Upper lobe of right lung (tissue), 1 donor: ENCODE measurements at places on chromosomes 2 and 18. TPM values are rescaled to one million over a fixed set of nuclear protein-coding genes. Genes with fewer than 3 reads are reported as not detected.

DNA sequence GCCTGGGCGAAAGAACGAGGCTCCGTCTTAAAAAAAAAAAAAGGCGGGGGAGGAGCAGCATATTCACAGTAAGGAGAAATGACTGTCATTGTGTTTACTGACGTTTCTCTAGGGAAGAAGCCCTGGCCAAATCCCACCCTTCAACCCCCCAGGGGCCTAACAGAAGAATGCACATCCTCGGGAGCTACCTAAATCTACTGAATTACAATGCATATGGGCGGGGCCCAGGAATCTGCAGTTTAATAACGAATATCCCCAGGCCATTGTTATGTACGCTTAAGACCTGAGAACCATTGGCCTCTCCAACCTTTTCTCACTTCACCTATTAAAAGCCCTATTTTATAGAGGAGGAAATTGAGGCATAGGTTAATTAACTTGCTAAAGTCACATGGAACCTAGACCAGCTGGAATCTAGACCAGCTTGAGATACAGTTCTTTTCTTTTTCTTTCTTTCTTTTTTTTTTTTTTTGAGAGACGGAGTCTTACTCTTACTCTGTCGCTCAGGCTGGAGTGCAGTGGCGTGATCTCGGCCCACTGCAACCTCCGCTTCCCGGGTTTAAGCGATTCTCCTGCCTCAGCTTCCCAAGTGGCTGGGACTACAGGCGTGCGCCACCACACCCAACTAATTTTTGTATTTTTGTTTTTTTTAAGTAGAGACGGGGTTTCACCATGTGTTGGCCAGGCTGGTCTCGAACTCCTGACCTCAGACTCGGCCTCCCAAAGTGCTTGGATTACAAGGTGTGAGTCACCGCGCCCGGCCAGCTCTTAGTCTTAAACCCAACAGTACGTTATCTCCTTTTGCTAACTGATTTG lies 708 bp upstream of the RIF1 start:
- no peaks in the 10 kb centered on the region for H3K27me3 ChIP-seq
- peaks cover 11% of the 10 kb centered on the region for H3K4me1 ChIP-seq
- no peak overlapping the region for H3K27ac ChIP-seq
- H3K4me3 ChIP-seq = no peak overlapping the region

- H3K4me3 ChIP-seq = no peak overlapping the region
- no peaks in the 10 kb centered on the region for H3K36me3 ChIP-seq
- H3K4me1 ChIP-seq = peaks cover 6% of the 10 kb centered on the region
- no peak for DNase-seq
Measured at GRCh38 chr18:47163241-47163640, 12.9 kb downstream of the IER3IP1 start.

Gene BOLL
- total RNA-seq = not detected

GRCh38 chr18:53606792-53607191 lies 617.7 kb downstream of the MBD2 start:
- H3K27ac ChIP-seq = no peak overlapping the region
- no peaks in the 10 kb centered on the region for H3K27me3 ChIP-seq
- no peaks in the 10 kb centered on the region for H3K4me1 ChIP-seq
- H3K4me3 ChIP-seq = no peak overlapping the region

- no peak for DNase-seq
- H3K27ac ChIP-seq = no peak overlapping the region
- H3K4me3 ChIP-seq = no peak overlapping the region
Measured at GRCh38 chr18:39037925-39038324, 1472.3 kb upstream of the CELF4 start.

Gene CAPN13
- 19.2 TPM for total RNA-seq

Gene SKOR2
- not detected for total RNA-seq

GRCh38 chr2:7116511-7116910 lies 199.3 kb downstream of the RNF144A start:
- H3K4me1 ChIP-seq = no peaks in the 10 kb centered on the region
- no peak for DNase-seq
- no peak overlapping the region for H3K27ac ChIP-seq
- no peaks in the 10 kb centered on the region for H3K27me3 ChIP-seq
- H3K4me3 ChIP-seq = no peak overlapping the region
- no peaks in the 10 kb centered on the region for H3K36me3 ChIP-seq

Gene SOX11
- total RNA-seq = 0.84 TPM

DNA sequence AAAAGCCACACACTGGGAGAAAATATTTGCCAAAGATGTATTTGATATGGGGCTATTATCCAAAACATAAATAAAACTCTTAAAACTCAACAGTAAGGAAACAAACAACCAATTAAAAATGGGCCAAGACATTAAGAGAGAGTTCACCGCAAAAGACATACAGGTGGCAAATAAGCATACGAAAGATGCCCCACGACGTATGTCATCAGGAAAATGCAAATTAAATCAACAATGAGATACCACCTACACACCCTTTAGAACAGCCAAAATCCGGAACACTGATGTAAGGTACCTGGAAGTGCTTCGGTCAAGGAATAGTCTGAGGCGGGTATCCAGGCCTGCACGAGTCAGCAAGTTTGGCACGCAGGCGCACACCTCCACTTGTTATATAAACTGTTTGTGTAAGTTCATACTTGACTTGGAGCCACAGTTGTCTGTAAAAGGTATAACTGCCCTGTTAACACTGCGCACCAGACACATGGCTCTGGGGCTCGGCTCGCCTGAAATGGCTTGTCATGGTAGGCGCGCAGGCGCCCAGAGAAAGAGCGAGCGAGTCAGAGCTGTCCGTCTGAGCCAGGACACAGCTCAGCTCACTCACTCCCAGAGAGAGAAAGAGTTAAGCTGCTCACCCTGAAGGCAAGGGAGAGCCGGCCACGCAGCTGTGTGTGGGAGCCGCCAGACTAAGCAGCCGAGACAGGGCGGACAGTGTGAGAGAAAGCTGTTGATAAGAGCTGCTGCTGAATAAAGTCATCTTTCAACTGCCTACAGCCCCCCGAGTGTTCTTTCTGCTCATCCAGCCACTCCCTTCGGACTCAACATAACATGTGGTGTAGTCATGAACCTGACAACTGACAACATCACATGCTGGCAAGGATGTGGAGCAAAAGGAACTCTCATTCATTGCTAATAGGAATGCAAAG lies 87.3 kb downstream of the HNRNPLL start:
- no peaks in the 10 kb centered on the region for H3K27me3 ChIP-seq
- peak overlapping the region; percentile 78 for H3K27ac ChIP-seq
- H3K36me3 ChIP-seq = no peaks in the 10 kb centered on the region
- no peaks in the 10 kb centered on the region for H3K4me1 ChIP-seq

- H3K4me1 ChIP-seq = no peaks in the 10 kb centered on the region
- no peaks in the 10 kb centered on the region for H3K27me3 ChIP-seq
- DNase-seq = no peak
- no peaks in the 10 kb centered on the region for H3K36me3 ChIP-seq
- H3K27ac ChIP-seq = no peak overlapping the region
Measured at GRCh38 chr2:227267410-227268115, 57.5 kb upstream of the MFF start.

DNA sequence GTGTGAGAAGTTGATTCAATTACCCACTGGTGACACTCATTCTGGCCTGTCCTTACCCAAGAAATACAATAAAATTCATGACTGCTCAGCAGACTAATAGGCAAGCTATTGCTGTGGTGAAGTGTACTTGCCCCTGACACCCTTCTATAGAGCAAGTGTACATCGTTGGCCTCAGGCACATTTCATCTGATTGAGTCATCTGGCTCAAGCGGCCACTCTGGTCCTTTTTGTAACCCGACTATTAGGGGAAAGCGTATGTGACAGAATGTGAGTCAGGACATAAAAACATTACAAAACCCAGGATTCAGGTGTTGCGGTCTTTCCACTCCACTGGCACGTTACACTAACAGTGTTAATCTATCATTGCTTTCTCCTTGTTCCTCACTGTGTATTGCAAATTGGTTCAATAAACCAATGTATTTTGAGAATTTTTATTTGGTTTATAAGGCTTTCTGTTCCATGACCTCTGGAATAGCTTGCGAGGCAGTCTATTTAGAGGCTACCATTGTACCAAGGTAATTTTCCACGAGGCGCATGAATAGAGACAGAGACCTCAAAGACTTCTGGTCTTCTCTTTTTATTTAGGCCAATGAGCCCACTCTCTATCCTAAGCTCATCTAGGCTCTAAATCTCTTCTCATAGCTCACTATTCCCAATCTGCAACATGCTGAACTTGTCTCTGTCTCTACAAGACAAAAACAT lies 10.2 kb upstream of the TTC32 start:
- H3K27me3 ChIP-seq = no peaks in the 10 kb centered on the region
- H3K4me1 ChIP-seq = no peaks in the 10 kb centered on the region
- DNase-seq = no peak
- no peak overlapping the region for H3K4me3 ChIP-seq
- peaks cover 4% of the 10 kb centered on the region for H3K36me3 ChIP-seq

- no peaks in the 10 kb centered on the region for H3K27me3 ChIP-seq
- no peaks in the 10 kb centered on the region for H3K4me1 ChIP-seq
- H3K36me3 ChIP-seq = no peaks in the 10 kb centered on the region
- DNase-seq = no peak
Measured at GRCh38 chr2:127170021-127170420, 50.1 kb downstream of the CYP27C1 start.

Gene UGT1A4
- not detected for total RNA-seq

- no peak for DNase-seq
- H3K4me1 ChIP-seq = peaks cover 22% of the 10 kb centered on the region
- no peak overlapping the region for H3K27ac ChIP-seq
- peak overlapping the region; percentile 6 for H3K4me3 ChIP-seq
- no peaks in the 10 kb centered on the region for H3K36me3 ChIP-seq
Measured at GRCh38 chr18:24395049-24395795, 2.4 kb downstream of the OSBPL1A start.

DNA sequence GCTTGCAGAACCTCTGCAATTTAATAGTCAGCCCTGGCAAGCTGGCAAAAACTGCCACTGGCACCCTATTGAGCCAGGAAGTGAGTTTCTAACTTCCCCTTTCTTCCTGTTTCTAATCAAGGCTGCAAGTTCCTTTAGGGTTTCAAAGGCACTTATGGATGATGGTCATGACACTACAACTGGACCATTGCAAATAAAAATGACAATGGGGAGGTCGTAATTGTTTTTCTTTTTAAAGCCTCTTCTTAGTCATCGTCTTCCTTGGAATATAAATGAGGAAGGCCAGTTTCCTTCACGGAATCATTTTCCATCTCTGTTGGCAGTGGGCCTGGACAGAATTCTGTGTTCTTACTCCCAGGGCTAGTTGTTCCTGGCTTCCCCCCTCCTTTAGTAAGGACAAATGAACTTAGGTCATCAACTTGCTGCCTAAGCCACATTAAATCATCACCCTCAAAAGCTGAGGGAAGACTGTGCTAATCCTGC lies 35.8 kb downstream of the SH3RF3 start:
- H3K27me3 ChIP-seq = no peaks in the 10 kb centered on the region
- no peak overlapping the region for H3K4me3 ChIP-seq
- DNase-seq = no peak
- H3K36me3 ChIP-seq = no peaks in the 10 kb centered on the region
- H3K27ac ChIP-seq = peak overlapping the region; percentile 55

DNA sequence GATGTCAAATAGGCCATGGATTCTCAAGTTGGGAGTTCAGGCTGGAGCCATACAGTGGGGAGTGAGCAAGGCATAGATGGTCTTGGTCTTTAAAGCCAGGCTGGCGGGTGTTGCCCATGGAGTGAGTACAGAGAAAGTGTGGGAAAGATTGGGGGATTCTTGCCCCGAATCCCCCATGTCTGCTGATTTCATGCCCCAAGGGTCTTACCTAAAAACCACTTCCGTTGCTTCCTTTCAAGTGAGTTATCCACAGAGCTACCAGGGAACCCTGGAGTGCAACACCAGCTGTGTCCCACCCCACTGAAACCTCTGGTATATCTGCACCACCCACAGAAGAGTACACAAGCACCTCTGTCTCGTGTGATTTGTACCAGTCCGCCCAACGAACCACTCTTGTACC lies 31.4 kb downstream of the FHOD3 start:
- H3K4me1 ChIP-seq = no peaks in the 10 kb centered on the region
- DNase-seq = no peak
- no peaks in the 10 kb centered on the region for H3K36me3 ChIP-seq
- H3K4me3 ChIP-seq = no peak overlapping the region
- no peak overlapping the region for H3K27ac ChIP-seq

GRCh38 chr18:11689669-11690565 lies 853 bp downstream of the GNAL start:
- no peaks in the 10 kb centered on the region for H3K4me1 ChIP-seq
- DNase-seq = peak; percentile 72
- no peak overlapping the region for H3K27ac ChIP-seq
- H3K4me3 ChIP-seq = peak overlapping the region; percentile 57
- H3K27me3 ChIP-seq = peaks cover 17% of the 10 kb centered on the region
- H3K36me3 ChIP-seq = no peaks in the 10 kb centered on the region

- no peak overlapping the region for H3K27ac ChIP-seq
- DNase-seq = no peak
- H3K36me3 ChIP-seq = peaks cover 5% of the 10 kb centered on the region
- no peaks in the 10 kb centered on the region for H3K27me3 ChIP-seq
Measured at GRCh38 chr2:240582781-240583180, 3.8 kb upstream of the CAPN10 start.

Gene GGCX
- 73.2 TPM for total RNA-seq

Gene DSG4
- total RNA-seq = not detected

DNA sequence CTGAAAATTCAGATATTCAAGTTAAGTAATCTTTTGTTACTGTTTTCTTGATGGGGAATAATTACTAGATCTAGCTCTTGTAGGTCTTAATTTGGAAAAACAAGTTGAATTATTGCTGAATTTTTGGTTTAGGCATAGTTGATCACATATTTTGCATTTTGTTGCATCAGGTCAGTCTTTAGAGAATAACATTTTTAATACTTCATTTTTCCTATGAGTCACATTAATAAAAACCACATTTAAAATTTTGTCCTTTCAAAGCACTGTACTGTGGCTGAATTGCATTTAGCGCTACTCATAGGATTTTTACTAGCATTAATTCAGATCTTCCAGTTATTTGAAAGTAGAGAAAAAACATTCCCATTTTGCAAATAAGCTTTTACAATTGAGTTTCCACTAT lies 23.2 kb downstream of the MAP4K4 start:
- no peak overlapping the region for H3K4me3 ChIP-seq
- peaks cover 37% of the 10 kb centered on the region for H3K4me1 ChIP-seq
- H3K27me3 ChIP-seq = no peaks in the 10 kb centered on the region
- no peak for DNase-seq
- H3K27ac ChIP-seq = no peak overlapping the region
- no peaks in the 10 kb centered on the region for H3K36me3 ChIP-seq

- H3K4me1 ChIP-seq = peaks cover 25% of the 10 kb centered on the region
- no peak overlapping the region for H3K27ac ChIP-seq
- no peak for DNase-seq
- no peak overlapping the region for H3K4me3 ChIP-seq
- H3K27me3 ChIP-seq = no peaks in the 10 kb centered on the region
Measured at GRCh38 chr2:112029164-112029563, 25.9 kb upstream of the TMEM87B start.
